Cardiac muscle cell (in vitro differentiated cells and primary cell): ENCODE measurements at places on chromosomes 5 and 9. TPM values are rescaled to one million over a fixed set of nuclear protein-coding genes. Genes with fewer than 3 reads are reported as not detected.

DNA sequence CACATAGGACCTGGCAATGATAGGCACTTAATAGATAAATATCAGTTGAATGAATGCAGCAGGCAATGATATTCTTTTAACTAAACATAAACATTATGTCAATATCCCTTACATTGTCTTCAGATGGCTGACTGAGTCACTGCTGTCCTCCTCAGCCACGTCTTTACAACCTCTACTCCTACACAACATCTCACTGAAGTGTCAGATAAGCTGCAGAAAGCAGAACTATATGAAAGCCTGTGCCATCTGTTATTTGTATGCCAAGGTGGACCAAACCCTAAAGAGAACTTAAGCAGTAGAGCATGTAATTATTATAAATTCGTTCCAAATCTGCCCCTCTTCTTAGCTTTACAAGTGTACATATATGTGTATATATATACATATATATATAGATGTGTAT, 271.2 kb downstream of the RASEF start:
- no peak overlapping the region for H3K27ac ChIP-seq
- DNase-seq: no peak
- no peaks in the 10 kb centered on the region for H3K27me3 ChIP-seq

DNA sequence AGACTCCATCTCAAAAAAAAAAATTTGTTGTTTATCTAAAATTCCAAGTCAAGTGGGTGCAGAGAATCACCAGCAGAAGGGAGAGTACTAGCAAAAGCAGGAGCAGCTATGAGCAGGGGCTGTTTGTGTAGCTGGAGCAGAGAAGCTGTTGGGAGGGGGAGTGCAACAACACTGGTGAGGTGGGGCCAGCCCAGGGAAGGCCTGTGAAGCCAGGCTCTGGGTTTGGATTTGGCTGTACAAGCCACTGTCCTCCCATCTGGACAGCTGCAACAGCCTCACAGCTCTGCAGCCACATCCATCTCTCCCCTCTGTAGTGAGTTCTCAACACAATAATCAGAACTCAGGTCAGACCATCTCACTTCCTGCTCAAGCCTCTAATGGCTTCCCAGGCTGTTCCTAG, 59.4 kb downstream of the TMOD1 start:
- H3K4me3 ChIP-seq: no peak overlapping the region
- H3K27ac ChIP-seq: no peak overlapping the region
- H3K36me3 ChIP-seq: peaks cover 27% of the 10 kb centered on the region
- H3K4me1 ChIP-seq: no peaks in the 10 kb centered on the region
- no peak for DNase-seq

The QRFP gene
- total RNA-seq: not detected in 2 replicates

GRCh38 chr5:107982703-107983425, 312.1 kb upstream of the EFNA5 start:
- no peak overlapping the region for H3K27ac ChIP-seq
- H3K4me3 ChIP-seq: no peak overlapping the region
- no peak for DNase-seq
- peaks cover 6% of the 10 kb centered on the region for H3K4me1 ChIP-seq
- H3K27me3 ChIP-seq: no peaks in the 10 kb centered on the region

The ARL14EPL gene
- total RNA-seq: not detected in 2 replicates

- no peak for DNase-seq
- peaks cover 4% of the 10 kb centered on the region for H3K36me3 ChIP-seq
- no peaks in the 10 kb centered on the region for H3K4me1 ChIP-seq
- no peak overlapping the region for H3K27ac ChIP-seq
- no peaks in the 10 kb centered on the region for H3K27me3 ChIP-seq
- no peak overlapping the region for H3K4me3 ChIP-seq
Observed at GRCh38 chr5:94689908-94690307, 71.4 kb downstream of the SLF1 start.

DNA sequence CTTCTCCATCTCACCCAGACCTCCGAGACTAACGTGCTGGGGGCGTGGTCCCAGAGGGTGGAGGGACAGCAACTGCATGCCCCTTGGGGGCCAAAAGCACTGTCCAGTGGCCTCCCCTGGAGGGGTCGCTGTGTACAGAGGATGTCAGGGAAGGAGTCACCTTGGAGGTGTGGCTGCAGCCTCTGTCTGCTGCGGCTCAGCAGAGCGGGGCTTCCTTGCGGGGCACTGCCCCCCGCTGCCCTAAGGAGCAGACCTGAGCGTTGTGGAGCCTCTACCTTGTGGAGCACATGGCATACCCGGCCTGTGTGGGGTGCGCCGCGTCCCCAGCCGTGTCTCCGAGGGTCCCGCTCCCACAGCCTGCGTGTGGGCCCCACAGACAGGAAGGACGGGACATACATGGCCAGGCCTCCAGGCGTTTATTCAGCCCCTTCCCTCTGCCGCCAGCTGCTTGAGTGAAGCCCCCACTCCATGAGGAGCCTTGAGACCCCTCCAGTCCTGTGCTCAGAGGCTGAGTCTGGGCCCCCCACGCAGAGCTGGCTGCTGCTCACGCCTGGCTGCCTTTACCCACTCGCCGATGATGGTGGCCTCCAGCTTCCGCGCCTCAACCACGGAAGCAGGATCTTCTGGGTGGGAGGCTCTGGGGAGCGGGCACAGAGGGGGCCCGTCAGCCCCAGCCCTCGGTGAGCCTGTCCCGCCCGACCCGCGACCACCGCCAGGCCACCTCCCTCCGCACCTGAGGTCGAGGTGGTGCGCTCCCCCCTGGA, 4.2 kb downstream of the DPP7 start:
- H3K4me3 ChIP-seq: no peak overlapping the region
- no peak overlapping the region for H3K27ac ChIP-seq
- peaks cover 6% of the 10 kb centered on the region for H3K27me3 ChIP-seq
- peaks cover 7% of the 10 kb centered on the region for H3K4me1 ChIP-seq

- DNase-seq: no peak
- no peaks in the 10 kb centered on the region for H3K27me3 ChIP-seq
- peaks cover 35% of the 10 kb centered on the region for H3K4me1 ChIP-seq
- no peaks in the 10 kb centered on the region for H3K36me3 ChIP-seq
Observed at GRCh38 chr9:95494416-95495371, 22.1 kb downstream of the PTCH1 start.

GRCh38 chr5:117486261-117486660, 911.6 kb upstream of the SEMA6A start:
- no peaks in the 10 kb centered on the region for H3K27me3 ChIP-seq
- H3K27ac ChIP-seq: no peak overlapping the region
- no peak overlapping the region for H3K4me3 ChIP-seq
- H3K36me3 ChIP-seq: no peaks in the 10 kb centered on the region
- peaks cover 3% of the 10 kb centered on the region for H3K4me1 ChIP-seq

DNA sequence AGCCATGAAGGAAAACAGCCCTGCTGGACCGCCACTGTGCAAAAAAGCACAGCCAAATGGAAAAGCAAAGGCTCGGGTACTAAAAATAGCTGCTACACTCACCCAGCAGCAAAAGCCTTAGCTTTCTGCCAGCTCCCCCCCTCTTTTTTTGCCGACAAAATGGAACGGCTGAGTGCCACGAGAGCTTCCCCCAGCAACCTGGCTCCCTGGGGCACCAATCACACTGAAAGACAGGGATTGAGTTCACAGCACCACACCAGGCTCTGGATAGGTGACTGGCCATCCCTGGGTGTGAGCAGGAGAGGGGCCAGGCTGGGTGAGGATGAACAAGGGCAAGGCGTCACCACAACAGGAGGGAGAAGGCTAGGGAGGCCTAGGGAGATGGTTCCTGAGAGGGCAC, 66.7 kb downstream of the SIL1 start:
- DNase-seq: peak; percentile 63
- peak overlapping the region; percentile 92 for H3K27ac ChIP-seq
- no peak overlapping the region for H3K4me3 ChIP-seq
- H3K4me1 ChIP-seq: peaks cover 29% of the 10 kb centered on the region
- no peaks in the 10 kb centered on the region for H3K27me3 ChIP-seq
- H3K36me3 ChIP-seq: no peaks in the 10 kb centered on the region

DNA sequence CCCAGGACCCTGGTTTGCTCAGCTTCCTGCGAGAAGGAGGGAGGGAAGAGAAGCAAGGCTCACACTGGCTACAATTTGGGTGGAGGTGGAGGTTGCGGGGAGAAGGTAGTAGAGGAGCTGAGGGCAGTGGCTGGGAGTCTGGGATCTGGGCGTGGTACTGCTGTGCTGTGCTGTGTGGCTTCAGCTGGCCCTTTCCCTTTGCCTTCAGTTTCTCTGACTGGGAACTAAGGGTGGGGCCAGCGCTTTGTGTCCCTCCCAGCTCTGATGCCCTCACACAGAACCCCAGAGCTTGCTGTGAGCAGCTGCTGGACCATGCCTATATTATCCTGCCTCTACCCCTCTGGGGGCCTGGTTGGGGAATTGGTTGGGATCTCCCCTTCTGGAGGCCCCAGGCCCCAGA, 60.9 kb downstream of the RGS3 start:
- H3K4me1 ChIP-seq: peaks cover 44% of the 10 kb centered on the region
- no peak overlapping the region for H3K27ac ChIP-seq
- no peaks in the 10 kb centered on the region for H3K36me3 ChIP-seq
- no peak for DNase-seq
- no peaks in the 10 kb centered on the region for H3K27me3 ChIP-seq

GRCh38 chr5:174545926-174546325, 178.5 kb upstream of the MSX2 start:
- no peak for DNase-seq
- peaks cover 7% of the 10 kb centered on the region for H3K27me3 ChIP-seq
- no peaks in the 10 kb centered on the region for H3K36me3 ChIP-seq
- no peak overlapping the region for H3K4me3 ChIP-seq
- no peaks in the 10 kb centered on the region for H3K4me1 ChIP-seq

GRCh38 chr9:21558615-21559401, 76.7 kb upstream of the IFNE start:
- H3K4me1 ChIP-seq: no peaks in the 10 kb centered on the region
- H3K27ac ChIP-seq: no peak overlapping the region
- H3K27me3 ChIP-seq: peaks cover 53% of the 10 kb centered on the region
- no peaks in the 10 kb centered on the region for H3K36me3 ChIP-seq

The TAF11L10 gene
- not detected in 2 replicates for total RNA-seq

The SPAG8 gene
- 2.9 and 3.7 TPM in 2 replicates for total RNA-seq

DNA sequence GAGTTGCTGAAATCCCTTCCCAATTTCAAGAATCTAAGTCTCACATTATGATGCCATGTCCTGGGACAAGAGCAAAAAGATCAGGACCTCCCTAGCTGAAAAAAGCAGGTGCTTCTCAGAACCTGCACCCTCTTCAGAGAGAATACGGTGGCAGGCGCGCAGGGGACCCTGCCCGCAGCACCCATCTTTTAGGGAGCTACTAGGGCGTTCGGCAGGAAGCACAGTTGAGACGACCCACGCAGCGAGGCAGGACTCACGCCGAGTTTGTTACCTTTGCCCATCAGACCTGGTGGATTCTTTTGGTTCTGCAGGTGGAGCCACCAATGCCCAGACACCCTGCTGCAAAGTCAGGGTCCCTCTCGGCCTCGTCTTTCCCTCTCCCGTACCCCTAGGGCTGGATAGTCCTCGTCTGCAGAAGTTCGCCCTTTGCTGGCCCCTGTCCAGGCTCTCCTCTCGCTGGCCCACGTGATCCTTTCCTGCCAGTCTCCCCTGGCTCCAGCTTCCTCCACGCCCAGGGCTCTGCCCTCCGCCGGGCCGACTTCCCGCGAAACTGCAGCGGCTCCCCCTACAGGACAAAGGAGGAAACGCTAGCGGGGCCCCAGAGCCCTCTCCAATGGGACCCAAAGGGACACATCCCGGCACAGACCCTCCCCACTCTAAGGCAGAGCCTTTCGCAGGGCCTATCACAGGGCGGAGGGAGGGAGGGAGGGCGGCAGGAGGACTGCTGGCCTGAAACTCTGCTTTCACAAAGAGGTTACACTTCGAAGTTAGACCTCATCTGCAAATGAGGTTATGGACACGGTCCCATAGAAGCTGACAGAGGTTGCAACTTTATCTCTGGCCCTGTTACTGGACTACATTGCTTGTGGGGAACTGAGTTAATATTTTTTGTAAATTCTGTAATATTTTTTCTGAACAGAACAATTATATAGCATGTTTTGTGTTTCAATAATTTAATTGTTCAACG, 28.8 kb downstream of the TMEM174 start:
- peaks cover 14% of the 10 kb centered on the region for H3K27me3 ChIP-seq
- no peaks in the 10 kb centered on the region for H3K36me3 ChIP-seq
- no peak overlapping the region for H3K4me3 ChIP-seq
- no peak overlapping the region for H3K27ac ChIP-seq

The COL23A1 gene
- total RNA-seq: 19.7 and 43.0 TPM in 2 replicates

DNA sequence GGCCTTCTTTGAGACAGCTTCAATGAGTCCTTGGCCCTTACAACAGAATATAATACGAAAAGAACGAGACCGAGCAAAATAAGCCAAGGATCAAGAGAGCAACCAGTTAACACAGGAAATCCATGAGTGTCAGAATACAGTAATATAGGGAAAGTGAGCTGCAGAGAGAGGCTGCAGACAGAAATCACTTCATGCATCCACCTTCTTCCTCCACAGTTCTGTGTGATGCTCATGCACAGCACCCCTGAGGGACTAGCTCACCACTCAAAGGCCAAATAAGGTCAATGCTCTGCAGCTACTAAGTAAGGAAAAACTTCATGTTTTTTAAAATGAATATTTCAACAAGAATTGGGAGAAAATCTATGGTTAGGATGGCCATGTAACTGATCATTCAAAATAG, 257.1 kb downstream of the MCTP1 start:
- H3K4me3 ChIP-seq: no peak overlapping the region
- H3K27me3 ChIP-seq: no peaks in the 10 kb centered on the region
- H3K4me1 ChIP-seq: peaks cover 5% of the 10 kb centered on the region
- no peaks in the 10 kb centered on the region for H3K36me3 ChIP-seq
- no peak overlapping the region for H3K27ac ChIP-seq

- H3K27ac ChIP-seq: no peak overlapping the region
- H3K4me3 ChIP-seq: no peak overlapping the region
- no peak for DNase-seq
- H3K4me1 ChIP-seq: no peaks in the 10 kb centered on the region
Observed at GRCh38 chr5:133108481-133108921, 56.7 kb downstream of the HSPA4 start.

GRCh38 chr5:139473105-139473504, 2.3 kb downstream of the SMIM33 start:
- H3K4me3 ChIP-seq: no peak overlapping the region
- peaks cover 28% of the 10 kb centered on the region for H3K4me1 ChIP-seq
- DNase-seq: peak; percentile 37
- H3K27me3 ChIP-seq: no peaks in the 10 kb centered on the region

DNA sequence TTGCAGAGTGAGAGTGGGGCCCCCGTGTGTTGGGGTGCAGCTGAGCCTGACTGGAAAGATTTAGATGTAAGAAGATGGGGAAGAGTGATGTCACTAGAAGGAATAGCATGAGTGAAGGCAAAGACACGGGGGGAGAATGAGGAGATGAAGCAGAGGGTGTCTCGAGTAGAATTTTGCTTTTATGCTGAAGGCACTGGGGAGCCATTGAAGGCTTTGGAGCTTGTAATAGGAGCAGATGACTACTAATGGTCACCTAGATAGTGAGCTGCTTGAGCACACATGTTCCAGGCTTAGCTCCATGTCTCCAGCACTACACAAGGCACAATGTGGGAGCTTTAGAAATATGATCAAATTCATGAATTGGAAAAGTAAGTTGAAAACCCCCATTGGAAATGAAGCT, 32.1 kb downstream of the COL15A1 start:
- no peak overlapping the region for H3K27ac ChIP-seq
- no peaks in the 10 kb centered on the region for H3K4me1 ChIP-seq
- no peaks in the 10 kb centered on the region for H3K36me3 ChIP-seq
- peaks cover 17% of the 10 kb centered on the region for H3K27me3 ChIP-seq
